ENCODE measurements at places on chromosomes 1 and 21.

GRCh38 chr1:36350659-36351226 lies 27.3 kb upstream of the EVA1B start:
- DNase-seq: no peak

DNA sequence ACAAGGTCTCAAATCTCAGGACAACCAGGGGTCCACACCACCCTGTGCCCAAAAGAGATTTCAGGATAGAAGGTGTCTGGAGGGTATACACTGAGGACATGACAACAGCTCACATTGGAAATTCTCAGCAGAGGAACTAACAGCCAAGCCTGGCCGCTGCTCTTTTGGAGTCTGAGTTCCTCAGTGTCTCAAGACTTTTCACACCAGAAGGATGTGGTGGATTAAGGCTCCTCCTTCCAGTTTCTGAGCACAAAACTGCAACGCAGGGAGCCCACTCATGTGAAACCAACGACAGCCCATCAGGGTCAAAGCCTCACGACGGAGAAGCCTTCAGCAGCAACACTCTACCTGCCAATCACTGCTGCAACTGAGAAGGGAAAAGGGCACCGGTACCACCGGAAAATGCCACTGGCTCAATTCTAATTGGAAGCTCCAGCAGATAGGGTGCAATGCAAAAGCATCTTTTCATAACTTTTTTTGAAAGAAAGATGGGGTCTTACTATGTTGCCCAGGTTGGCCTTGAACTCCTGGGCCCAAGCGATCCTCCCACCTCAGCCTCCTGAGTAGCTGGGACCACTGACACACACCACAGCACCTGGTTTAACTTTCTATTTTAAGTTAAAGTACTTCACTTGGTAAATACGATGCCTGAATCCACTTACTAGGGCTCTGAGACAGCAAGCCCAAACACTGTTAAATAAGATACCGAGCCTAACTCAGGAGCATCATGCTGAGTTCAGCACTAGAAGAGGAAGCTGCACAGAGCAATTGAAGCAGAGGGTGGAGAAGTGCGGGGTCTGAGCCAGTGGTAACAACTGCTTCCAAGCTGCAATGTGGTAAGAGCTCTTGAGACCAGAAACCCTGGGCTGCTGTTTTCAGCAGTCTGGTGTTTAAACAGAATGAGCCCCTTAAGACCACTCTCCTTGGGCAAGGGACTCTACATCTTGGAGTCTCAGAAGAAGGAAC lies 7.8 kb downstream of the CAPZB start:
- DNase-seq: no peak

DNA sequence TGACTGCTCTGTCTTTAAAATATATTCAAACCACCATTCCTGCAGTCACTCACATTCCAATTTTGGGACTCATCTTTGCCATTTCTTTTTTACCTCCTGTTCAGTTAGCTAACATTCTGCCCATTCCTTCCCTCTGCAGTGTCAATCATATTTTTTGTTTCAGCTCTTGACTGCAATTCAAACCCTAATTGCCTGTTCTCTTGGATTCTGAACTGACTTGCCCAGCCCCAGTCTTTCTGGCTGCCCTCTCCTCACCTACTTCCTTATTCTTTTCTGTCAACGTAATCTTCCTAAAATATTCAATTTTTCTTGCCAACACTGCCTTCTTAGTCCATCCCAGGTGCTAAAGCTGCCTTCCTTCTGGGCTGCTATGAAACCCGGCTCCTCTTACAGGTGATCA lies 6.1 kb downstream of the PRDM2 start:
- DNase-seq: no peak

- DNase-seq: no peak
Observed at GRCh38 chr1:219746141-219746540, 133.2 kb upstream of the ZC3H11B start.

GRCh38 chr21:36511484-36512220 lies 31.7 kb upstream of the CLDN14 start:
- no peak for DNase-seq

- no peak for DNase-seq
Observed at GRCh38 chr1:212967801-212968200, 17.5 kb downstream of the VASH2 start.

- DNase-seq: no peak
Observed at GRCh38 chr1:212518188-212519054, 85.7 kb downstream of the NENF start.

- peak; percentile 8 for DNase-seq
Observed at GRCh38 chr1:37513795-37514349, 694 bp downstream of the MEAF6 start.

GRCh38 chr1:175179837-175180590 lies 12.6 kb downstream of the KIAA0040 start:
- DNase-seq: no peak

DNA sequence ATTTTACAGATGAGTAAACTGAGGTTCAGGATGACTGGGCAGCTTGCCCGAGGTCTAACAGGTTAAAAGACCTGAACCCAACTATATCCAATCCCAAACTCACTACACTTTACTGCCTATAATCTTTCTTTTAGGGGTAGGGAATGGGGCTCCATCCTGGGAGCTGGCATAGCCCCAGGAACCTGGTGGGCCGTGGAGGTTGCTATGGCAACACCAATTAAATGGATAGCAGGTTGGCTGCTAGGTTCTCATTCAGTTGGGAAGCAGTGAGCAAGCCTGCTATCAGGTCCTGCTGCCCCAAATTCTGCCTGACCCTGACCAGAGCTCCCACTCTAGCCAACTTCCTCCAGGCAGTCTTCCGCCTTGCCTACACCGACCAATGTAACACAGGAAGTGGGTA lies 40.9 kb downstream of the LRP8 start:
- no peak for DNase-seq

DNA sequence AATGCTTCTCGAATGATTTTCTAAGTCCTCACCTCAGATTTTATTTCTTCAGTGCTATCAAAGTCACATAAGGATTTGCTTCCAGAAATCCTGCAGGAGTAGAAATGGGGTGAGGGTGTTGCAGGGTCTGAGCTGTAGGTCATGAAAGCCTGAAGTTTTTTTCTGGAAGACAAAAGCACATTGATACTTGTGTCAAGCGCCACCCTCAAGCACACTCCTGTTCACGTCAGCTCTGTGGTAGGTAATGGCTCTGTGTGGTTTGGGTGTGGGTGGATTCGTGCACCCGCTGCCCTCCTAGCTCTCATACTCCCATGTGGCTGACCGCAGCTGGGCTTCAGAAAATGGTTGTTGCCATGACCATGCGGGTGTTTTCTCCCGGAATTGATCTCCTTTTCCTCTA lies 39.9 kb downstream of the AKNAD1 start:
- no peak for DNase-seq

DNA sequence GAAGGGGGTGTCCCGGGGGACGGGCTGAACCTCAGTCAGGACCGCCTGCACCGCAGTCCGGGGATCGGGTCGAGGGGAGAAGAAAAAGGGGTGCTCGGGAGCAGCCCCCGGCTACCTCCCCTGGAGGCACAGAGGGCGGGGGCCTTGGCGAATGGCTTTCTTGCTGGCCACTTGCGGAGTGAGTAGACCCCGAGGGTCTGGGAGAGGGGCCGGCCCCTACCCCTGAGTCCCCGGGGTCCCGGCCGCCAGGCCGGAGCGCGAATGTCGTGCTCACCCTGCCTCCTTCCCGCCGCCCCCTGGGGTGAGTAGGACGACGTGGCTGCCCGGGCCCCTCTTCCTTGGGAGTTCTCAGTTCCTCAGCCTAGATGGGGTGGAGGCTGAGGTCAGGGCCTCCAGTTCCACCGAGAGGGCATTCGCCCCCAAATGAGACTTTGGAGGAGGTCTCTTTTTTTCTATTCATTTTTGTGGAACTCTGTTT lies 113.0 kb downstream of the OSBPL9 start:
- DNase-seq: no peak

DNA sequence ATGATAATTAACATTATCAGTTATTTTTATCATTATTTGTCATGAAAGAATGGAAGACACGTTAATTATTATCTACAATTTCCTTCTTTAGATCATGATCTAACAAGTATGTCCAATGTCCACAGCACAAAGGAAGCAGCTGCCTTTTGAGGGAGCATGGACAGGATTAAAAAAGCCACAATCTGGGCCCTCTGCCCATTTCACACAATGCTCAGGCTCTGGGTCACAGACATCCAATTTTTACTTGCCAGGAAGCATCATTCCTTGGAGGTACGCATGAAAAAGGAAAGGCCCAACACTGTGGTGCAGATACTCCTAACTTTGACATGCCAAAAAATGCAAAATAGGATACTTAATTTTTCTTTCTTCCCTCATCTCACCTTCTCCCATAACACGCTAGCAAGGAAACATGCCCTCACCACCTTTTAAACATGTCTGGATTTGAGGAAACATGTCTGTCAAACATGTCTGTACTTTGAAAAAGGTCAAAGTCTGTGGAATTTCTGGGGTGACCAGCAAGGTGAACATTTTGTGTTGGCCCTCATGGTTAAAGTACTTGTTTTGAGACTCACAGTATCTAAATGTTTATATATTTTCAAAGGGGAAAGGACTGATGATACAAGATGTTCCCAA lies 40.0 kb downstream of the GADD45A start:
- DNase-seq: no peak

DNA sequence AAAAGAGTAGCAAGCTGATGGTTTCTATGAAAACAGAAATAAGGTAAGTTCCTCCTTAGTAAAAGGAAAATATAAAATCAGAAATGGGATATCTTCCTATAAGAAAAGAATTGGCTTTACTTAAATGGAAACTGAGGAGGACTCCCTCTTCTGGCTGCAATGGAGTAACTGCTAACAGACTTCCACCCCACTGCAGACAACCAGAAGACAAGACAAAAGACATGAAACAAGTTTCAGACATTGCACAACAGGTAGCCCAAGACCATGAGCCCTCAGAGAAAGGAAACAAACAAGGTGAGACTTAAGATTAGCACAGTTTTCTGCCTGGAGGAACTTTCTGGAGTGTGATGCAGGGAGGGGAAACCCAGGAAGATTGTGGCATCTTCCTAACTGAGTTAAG lies 17.0 kb upstream of the OLFML2B start:
- no peak for DNase-seq

DNA sequence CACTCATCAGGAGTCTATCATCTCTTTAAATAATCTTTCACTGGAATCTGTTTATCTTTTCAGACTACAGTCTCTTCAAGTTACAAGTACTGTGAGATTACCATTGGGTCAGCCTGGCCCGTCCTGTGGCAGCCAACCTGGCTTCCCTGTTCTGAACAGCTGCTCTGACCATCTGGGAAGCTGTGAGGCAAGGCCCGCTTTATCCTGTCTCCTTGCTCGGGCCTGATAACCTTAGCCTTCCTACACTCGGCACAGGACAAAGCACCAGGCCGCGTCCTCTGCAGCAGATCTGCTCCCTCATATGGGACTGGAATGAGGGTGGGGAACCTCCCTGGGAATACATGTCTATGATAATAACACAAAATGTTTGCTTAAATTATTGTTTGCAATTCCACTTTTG lies 113.3 kb downstream of the PTPN14 start:
- no peak for DNase-seq

DNA sequence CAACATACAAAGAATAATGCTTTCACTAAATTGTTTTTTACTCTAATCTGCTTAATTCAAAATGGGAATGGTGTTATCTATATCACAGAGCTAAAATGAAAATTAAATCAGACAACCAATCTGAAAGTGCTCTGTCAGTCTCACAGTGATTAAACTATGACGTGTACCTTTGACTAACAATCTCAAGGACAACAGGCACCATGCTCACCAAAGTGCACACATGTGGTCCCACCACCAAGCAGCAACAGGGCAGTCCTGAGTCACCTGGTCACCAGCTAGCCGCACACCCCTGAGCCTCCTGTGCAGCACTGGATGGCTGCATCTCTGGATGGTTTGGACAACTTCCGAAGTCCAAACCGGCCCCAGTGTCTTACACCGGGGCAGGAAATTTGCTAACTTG lies 54.5 kb upstream of the NADK start:
- DNase-seq: no peak

DNA sequence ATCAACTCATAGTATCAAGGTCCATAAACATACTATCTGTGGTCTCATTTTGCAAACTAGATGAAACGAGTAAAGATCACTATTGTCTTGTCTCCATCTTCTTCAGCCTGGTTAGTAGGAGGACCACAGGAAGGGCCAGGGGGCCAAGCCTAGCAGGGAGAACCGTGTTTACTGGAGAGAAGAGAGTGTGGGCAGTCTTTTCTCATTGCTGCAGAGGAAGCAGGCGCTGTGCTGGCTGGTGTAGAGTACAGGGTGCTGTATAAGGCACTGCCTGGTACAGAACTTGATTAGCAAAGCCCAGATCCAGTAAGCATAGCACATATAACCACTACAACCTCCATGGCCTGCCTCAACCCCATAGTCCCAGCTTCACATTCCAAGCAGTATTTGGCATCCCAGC lies 10.0 kb upstream of the B4GALT3 start:
- DNase-seq: no peak

DNA sequence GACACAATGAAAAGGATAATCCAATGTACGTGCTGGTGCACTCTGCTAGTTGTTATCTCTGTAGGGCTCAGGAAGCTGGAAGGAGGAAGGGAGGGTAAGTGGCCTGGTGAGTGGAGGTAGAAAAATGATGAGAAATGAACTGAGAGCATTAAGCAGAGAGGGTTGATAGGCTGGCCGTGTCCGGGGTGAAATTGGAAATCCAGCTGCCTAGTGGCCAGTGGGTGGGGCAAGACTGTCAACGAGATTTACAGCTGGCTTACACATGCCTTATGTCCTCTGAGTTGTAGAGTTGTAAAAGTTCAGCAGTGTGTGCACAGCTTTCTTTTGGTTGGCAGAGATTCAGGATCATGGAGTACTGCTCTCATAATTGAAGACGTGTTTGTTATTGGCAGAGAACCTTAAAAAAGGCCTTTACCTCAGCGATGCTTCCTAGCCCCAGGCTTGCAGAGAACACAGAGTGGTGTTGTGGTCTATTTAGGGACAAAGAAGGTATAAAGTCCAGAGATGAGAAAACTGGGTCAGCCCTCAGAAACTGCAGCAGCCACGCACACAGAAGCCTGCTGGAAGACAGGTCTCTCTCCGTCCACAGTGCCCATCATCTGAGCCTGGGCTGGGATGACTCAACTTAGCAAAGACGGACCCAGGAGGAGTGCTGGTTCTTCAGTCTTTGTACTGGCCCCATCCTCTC lies 132.4 kb downstream of the EDEM3 start:
- DNase-seq: no peak

DNA sequence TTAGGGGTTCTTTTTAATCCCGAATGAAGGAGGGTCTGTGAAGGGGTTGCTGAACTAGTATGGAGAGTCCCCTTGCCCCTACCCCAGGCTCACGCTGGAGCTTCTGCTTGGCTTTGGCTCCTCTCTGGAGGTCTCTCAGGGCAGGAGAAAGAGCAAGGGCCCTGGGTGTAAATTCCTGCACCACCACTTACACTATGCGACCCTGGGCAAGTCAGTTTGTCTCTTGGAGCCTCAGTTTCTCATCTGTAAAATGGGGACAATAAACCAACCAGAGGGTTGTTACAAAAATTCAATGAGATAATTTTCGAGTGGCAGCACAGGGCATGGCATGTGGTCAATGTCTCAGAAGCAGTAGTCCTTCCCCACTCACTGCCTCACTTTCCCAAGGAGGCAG lies 11.4 kb downstream of the FOXO6 start:
- DNase-seq: no peak

- no peak for DNase-seq
Observed at GRCh38 chr1:224182057-224182865, 779 bp upstream of the DEGS1 start.

- DNase-seq: no peak
Observed at GRCh38 chr1:80385650-80386049, 1379.1 kb upstream of the ADGRL4 start.

GRCh38 chr1:36588972-36589371 lies 106.3 kb upstream of the CSF3R start:
- no peak for DNase-seq

- DNase-seq: no peak
Observed at GRCh38 chr1:173330149-173330951, 123.2 kb upstream of the TNFSF4 start.

GRCh38 chr1:116580446-116581322 lies 9.9 kb upstream of the CD58 start:
- no peak for DNase-seq

Data from stimulated activated CD8-positive, alpha-beta memory T cell treated with anti-CD3 and anti-CD28 coated beads, Interleukin-7, amount 100 ng/mL, for 1 hour (primary cell).